Inflammatory macrophage (primary cell): ENCODE measurements at places on chromosomes 1 and 21.

DNA sequence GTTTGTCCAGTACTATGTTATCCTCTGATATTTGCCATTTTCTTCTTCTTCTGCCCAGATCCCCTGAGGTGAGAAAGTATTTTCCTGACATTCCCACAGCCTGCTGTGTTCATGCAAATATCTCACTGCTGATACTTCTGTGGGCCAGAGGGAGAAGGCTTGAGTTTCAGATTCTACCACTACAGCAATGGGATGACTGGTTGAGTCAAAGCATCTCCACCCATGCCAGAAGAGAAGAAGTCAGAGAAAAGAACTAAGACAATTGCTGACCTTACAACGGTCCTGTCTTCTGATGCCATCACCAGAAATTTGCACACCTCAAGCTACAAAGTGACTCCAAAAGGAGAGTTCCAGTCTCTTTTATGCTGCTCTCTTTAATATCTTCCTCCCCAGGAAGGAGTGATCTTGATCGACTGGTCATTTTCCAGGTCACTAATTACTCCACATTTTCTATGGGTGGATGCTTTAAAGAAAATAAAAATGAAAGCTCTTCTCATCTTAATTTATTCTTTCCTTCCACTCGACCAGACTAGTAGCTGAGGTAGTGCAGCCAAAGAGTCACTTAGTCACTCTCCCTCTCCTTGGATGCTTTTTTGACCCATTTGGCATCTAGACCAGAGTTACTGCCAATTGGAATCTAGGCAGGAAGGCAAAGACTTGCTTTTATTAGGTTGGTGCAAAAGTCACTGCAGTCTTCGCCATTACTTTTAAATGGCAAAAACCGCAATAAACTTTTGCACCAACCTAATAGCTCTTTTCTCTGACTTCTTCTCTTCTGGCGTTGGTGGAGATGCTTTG lies 195.1 kb downstream of the PTPRC start:
- no peak for DNase-seq

- peak; percentile 69 for DNase-seq
These were observed at the start of gene CCDC18 for GRCh38 chr1:93180723-93181613. Gene CCDC18 (plus strand): TSS chr1:93180724. CDS start chr1:93183362, 2,638 bp downstream.

- DNase-seq = peak; percentile 42
These were observed 7.8 kb upstream of the P3R3URF start for GRCh38 chr1:46183926-46184557.

- DNase-seq = no peak
These were observed 87.8 kb downstream of the HLX start for GRCh38 chr1:220966881-220967611.

- DNase-seq = no peak
These were observed 27.9 kb upstream of the KIRREL1 start for GRCh38 chr1:157965584-157965983.

- peak; percentile 59 for DNase-seq
These were observed 3.7 kb downstream of the ST3GAL3 start for GRCh38 chr1:43711049-43711448.

- no peak for DNase-seq
These were observed 41.7 kb downstream of the EPB41 start for GRCh38 chr1:28956038-28956464.

- DNase-seq = no peak
These were observed 1.5 kb downstream of the SLC66A1 start for GRCh38 chr1:19313636-19313959.

DNA sequence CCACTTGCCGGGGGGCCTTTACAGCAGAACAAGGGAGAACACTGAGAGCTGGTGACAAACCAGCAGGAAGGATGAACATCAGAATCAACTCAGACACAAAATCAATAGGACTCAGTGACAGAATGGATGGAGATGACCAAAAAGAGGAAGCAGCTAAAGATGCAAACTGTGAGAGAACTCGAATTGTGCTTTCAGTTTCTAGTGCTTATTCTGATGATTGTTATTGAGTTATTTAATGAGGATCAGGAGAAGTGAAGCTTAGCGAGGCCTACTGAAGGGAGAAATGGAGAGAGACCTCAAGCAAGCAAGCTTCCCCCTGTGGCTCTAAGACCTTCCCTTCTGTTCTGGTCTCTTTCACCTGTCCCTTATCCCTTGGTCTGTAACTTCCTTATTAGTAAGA lies 30.3 kb upstream of the TMEM125 start:
- peak; percentile 26 for DNase-seq

DNA sequence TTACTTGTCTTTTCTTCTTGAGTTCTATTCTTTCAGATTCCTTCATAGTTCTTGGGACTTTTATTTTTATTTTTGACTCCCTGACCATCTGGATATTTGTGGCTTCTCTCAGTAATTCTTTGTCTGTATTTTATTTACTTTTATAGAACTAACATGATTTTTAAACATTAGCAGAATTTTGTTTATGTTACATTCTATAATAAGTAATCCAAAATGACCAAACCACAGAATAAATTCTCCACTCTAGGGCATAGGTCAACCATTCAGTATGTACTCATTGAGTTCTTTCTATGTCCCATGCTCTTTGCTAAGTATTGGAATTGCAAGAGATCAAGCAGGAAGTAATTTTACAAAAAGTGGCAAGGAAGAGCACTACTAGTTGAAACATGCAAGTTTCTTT lies 969.0 kb downstream of the TTLL7 start:
- no peak for DNase-seq

GRCh38 chr1:113905435-113905861 lies 322 bp downstream of the DCLRE1B start:
- no peak for DNase-seq

GRCh38 chr1:17697458-17697857 lies 57.7 kb upstream of the ACTL8 start:
- no peak for DNase-seq

DNA sequence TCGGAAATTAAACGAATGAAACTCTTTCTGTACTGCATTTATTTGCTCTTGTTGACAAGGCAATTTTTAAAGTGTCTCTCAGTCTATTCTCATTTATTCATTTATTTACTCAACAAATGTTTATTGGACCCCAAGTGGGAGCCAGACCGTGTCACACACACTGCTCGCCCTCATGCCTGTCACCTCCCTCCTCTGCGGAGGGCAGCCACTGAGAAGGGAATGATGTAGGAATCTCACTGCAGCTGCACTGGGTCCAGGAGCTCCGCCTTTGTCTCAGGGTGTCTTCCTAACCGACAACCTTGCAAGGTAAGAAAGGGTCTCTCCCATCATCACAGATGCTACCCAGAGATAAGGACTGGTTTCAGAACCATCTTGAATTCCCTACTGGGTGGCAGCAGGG lies 14.1 kb upstream of the KLHDC7A start:
- DNase-seq = no peak

DNA sequence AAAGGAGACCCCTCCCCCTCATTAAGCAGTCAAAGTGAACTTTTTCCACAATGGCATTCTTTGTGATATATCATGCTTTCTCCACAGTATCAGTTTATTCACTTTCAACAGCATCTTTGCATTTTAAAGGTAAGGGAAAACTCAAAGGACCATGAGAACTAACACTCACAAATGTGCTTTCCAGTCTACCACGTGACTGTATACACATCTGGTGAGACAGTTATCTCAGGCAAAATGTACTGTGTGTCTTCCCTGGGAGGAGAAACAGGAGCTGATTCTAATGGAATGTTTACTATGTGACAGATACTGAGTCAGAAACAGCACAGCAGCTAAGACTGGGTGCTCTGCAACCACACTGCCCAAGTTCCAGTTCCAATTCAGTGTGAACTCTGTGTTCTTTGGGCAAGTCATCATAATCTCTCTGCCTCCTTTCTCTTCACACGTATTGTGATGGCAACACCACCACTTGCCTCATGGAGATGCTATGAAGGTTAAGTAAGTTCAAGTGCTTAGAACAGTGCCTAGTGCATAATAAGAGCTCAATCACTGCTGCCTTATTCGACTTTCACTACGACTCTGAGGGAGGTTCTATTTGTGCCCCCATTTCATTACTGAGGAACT lies 79.0 kb downstream of the SLC45A1 start:
- peak; percentile 43 for DNase-seq

- DNase-seq = no peak
These were observed 21.9 kb downstream of the PIK3R3 start for GRCh38 chr1:46110521-46110920.

- DNase-seq = no peak
These were observed 69.8 kb downstream of the LRIG2 start for GRCh38 chr1:113142791-113143190.

GRCh38 chr1:182707122-182707521 lies 22.7 kb upstream of the RGS8 start:
- no peak for DNase-seq

- DNase-seq = no peak
These were observed 301.8 kb upstream of the NRIP1 start for GRCh38 chr21:15366555-15366954.

- no peak for DNase-seq
These were observed at the start of gene TRIM17 for GRCh38 chr1:228416217-228416933. Gene TRIM17 (minus strand): TSS chr1:228416861. CDS start chr1:228415072, 1,789 bp downstream.

GRCh38 chr1:65175171-65176055 lies 27.4 kb downstream of the AK4 start:
- no peak for DNase-seq

DNA sequence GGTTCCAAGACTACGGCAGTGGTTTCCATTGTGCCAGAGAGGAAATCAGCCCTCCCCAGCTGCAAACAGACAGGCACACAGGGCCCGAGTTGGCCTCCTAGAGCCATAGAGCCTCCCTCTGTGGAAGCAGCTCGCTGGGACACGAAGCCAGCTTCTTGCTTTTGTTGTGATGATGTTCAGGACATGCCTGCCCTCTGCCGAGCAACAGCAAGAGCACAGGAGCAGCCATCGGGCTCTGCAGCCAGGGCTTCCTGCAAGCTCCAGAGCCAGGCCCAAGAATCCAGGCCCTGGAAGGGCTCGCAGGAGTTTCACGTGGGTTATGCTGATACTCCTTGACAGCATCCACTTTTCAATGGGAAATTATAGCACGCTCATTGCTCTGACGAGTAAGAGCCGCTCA lies 18.5 kb downstream of the NPHP4 start:
- no peak for DNase-seq

GRCh38 chr1:33853431-33853830 lies 10.4 kb upstream of the HMGB4 start:
- no peak for DNase-seq

GRCh38 chr1:70090141-70090540 lies 115.2 kb downstream of the LRRC40 start:
- no peak for DNase-seq
